ENCODE measurements at places on chromosomes 7 and 10.

- no peak for DNase-seq
Observed at GRCh38 chr10:101467286-101467770, 113.4 kb downstream of the BTRC start.

DNA sequence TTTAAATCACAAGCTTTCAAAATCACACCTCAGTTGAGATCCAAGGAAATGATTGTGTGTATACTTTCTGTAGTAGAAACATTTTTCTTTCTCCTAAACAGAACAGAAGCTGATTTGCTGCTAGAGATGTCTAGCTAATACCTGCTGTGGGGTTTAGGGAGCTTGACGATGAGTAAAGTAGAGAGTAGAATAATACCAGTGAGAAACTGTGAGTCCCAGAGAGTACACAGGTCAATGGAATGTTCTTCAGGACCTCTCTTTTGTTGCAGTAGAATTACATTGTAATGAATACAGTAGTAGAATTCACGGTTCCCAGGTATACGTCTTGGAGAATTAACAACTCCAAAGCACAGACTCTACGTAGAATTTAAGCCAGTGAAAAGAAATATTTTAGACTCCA, 18.0 kb downstream of the TRUB1 start:
- no peak for DNase-seq

DNA sequence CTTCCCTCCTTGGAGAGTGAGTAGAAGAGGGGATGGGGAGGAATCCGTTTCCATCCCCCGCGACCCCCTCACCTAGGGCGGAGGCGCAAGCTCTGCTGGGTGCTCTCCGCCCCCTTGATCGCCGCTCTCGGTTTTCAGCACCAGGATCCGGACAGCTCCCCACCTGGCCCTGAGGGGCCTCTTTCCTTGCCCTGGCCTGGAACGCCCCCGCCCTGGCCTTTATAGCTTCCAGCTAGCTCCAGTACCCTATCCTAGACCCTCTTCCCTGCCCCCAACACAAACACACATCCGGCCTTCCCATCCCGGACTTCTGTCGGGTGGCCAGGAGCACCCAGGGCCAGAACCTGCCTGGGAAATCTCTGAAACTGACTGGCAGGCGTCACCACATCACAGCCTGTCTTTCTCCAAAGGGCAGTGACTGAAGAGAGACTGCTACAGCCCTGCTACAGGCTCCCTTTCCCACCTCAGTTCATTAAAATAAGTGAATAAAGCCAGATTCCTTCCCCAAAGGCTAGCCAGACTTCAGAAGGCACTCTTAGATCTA, 72.3 kb upstream of the LEP start:
- DNase-seq, result peak; percentile 46

DNA sequence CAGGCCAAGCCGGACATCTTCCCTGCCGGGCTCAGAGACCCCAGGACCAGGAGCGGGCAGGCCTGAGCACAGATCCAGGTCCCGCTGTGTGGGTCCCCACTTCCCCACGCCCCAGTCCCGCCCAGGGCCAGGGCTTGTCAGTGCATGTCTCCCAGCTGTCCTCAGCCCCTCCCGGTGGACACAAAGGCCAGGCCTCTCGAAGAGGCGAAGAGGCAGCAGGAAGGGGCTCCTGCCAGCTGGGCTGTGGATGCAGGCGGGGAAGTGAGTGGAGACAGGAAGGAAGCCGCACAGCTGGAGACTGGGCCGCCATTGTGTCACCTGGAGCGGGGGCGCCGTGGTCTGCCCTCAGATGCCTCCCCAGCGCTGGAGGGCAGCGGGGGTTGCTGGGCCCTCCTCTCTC, 4.8 kb downstream of the GRIFIN start:
- no peak for DNase-seq

DNA sequence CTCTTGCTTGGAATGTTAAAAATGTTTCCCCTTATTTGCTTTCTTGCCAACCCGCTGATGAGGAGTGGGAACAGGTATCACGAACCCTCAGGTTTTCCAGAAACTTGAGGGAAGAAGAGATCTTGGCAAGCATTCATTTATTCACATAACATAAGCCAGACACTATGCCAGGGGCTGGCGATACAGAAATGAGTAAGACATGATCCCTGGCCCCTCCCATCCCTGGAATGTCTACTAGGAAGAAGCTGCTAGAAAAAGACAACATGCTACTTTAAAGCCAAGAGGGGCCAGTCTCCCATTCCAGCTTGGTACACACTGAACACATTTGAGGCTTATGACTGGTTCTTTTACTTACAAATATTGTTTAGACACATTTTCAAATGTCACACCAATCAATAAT, 26.4 kb downstream of the SLC35B4 start:
- DNase-seq, result no peak

GRCh38 chr7:2824026-2824677, 20.0 kb downstream of the GNA12 start:
- no peak for DNase-seq

DNA sequence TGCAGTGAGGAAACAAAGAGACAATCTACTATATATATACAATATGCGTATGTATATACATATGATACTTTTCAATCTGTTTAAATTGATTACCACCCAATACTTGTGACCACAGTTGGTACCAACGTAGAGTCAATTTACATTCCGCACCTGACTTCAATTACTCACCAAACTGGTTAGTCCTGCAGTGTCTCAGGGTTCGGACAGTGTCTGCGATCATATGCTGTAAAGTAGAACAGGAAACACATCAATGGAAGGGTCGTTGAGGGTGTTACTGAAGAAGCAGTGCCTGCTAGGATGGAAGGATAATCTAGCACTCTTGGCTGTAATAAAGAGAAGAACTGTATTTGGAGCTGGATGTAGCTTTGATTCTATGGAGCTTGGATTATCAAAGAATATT, 179.7 kb upstream of the CDCA7L start:
- DNase-seq, result no peak

DNA sequence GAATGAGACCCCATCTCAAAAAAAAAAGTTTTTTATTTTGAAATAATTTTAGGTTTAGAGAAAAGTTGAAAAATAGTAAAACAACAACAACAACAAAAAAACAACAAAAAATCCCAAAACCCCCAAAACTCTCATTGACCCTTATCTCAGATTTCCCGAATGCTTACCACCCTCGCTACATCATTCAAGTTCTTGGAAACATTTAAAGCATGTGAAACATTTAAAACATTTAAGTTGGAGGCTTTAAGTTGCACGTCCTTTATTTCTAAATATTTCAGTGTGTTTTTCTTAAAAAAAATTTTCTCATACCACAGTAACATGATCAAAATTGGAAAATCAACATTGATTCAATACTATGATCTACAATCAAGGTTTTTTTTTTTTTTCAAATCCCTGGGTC, 382 bp upstream of the ARMS2 start:
- DNase-seq, result no peak

GRCh38 chr7:70577078-70577477, 554.9 kb upstream of the GALNT17 start:
- DNase-seq, result no peak

DNA sequence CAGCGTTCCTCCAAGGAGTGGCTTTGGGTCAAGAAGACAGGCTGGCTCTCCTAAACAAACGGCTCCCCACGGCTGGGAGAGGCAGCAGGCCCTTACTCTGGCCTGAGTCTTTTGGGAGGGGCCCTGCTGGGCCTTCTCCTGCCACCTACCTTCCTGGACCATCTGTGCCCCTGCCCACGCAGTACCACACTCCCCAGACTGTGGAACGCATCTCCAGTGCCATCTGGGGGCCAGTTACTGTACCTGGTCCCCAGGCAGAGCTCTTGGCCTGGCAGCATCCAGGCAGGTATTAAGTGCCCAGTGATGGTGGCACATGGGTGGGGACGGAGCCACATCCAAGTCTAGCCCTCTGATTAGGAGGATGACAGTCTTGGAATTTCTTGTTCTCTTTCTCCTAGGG, 14.4 kb downstream of the ALKBH4 start:
- DNase-seq, result no peak

DNA sequence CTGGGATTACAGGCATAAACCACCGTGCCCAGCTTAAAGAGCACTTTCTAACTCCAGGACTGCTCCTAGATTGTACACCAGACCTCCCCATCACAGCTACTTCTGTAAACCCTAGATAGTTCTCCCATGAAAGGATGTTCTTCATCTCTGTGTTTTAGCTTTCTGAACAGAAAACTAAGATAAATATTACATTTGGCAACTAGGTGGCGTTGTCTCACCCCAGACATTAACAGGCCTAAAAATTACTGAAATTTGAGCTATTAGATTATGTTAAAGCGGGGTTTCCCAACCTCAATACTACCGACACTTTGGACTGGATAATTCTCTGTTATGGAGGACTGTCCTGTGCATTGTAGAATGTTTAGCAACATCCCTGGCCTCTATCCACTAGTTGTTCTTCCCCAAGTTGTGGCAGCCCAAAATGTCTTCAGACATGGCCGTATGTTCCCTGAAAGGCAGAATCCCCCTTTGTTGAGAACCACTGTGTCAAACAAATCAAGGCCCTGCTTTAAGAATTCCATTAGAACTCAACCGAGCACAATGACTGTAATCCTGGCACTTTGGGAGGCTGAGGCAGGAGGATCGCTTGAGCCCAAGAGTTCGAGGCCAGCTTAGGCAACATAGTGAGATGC, 19.1 kb downstream of the ATOH7 start:
- no peak for DNase-seq

- no peak for DNase-seq
Observed at GRCh38 chr10:127830414-127830813, 62.3 kb downstream of the CLRN3 start.

DNA sequence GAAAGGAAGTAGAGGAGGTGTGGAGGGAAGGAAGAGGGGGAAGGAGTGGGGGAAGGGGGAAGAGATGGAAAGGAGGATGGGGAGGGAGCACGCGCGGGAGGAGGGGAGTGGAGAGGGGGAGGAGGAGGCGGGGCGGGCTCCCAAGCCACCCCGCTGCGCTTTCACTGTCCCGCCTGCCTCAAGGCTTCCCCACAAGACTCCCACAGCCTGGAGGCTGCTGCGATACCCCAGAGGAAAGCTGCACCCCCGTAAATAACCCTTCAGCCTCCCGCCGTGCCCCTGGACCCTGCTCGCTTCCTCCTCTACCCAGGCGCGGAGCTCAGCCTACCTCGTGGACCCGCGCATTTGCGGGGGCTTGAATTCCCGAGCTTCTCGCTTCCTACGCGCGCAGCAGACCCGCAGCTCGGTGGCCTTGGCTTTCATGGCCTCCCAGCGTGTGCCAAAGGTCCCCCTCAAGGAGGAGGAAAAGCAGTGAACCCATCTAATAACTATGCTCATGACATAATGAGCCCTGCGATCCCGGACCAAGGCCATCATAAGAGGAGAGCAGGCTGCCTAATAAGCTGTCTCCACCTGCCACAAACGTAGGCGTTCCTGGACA, at the start of gene C10orf67:
TSS of gene C10orf67 (minus strand) at position 557 of the 601 bp plus-strand sequence. CDS start at position 534, 23 bp downstream.
- DNase-seq, result peak; percentile 48

GRCh38 chr7:155391414-155391813, 66.5 kb upstream of the EN2 start:
- no peak for DNase-seq

DNA sequence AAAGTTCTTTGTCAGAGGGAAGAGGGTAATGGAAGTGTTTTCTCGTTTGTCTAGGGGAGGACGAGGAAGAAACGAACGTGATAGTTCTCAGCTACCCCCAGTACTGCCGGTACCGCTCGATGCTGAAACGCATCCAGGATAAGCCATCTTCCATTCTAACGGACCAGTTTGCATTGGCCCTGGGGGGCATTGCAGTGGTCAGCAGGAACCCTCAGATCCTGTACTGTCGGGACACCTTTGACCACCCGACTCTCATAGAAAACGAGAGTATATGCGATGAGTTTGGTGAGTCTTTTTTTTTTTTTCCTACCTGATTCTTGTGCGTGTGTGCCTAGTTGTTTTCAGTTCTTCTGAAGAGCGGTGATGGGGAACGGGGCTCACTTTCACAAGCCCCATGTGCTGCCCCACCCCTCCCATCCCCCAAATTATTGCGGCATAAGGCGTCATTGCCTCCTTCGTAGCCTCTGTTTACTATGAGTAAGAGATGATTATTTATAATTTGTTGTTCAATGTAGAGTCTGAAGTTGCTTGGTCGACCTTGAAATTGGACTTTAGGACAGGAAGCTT, 98.6 kb downstream of the ARID5B start:
- DNase-seq, result no peak

DNA sequence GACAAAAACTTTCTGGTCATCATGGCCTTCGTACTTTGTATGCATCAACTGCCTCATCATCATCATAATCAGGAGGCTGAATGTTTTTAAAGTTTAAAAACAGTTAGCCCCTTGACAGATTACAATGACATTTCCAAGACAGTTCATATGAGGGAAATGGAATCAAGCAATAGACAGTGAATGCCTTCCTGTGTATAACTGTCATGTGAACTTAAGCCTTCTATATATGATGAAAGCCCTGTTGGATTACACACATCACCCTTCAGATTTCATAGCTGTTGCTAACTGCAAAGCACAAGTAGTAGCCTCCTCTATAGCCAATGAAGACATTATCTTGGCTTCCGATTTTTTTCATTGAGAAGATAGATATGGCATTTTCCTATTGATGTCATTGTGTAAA, 154.0 kb downstream of the PLXDC2 start:
- no peak for DNase-seq

GRCh38 chr10:52115823-52116222, 198.3 kb upstream of the DKK1 start:
- DNase-seq, result no peak

- DNase-seq, result no peak
Observed at GRCh38 chr10:55287346-55287745, 486.3 kb upstream of the PCDH15 start.

- DNase-seq, result no peak
Observed at GRCh38 chr7:1675673-1676549, 5.8 kb downstream of the ELFN1 start.

DNA sequence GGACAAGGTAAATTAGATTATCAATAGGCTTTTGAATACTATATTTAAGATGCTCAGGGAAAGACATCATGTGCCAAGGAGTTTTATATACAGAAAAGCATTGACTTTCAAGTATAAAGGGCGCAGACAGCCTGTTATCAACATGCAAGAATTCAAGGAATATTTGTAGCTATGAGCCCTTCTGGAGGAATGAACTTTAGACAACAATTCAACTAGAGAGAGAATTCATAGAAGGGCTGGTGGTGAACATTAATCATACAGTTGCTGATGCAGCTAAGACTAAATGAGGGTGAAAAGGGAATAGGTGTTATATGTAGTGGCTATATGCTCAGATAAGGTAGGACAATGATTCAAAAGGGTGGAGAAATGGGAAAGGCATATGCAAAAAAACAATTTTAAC, 41.2 kb downstream of the AOAH start:
- no peak for DNase-seq

GRCh38 chr10:88582806-88583583, at the start of gene RNLS:
TSS of gene RNLS (minus strand) at chr10:88583318.
- peak; percentile 66 for DNase-seq

DNA sequence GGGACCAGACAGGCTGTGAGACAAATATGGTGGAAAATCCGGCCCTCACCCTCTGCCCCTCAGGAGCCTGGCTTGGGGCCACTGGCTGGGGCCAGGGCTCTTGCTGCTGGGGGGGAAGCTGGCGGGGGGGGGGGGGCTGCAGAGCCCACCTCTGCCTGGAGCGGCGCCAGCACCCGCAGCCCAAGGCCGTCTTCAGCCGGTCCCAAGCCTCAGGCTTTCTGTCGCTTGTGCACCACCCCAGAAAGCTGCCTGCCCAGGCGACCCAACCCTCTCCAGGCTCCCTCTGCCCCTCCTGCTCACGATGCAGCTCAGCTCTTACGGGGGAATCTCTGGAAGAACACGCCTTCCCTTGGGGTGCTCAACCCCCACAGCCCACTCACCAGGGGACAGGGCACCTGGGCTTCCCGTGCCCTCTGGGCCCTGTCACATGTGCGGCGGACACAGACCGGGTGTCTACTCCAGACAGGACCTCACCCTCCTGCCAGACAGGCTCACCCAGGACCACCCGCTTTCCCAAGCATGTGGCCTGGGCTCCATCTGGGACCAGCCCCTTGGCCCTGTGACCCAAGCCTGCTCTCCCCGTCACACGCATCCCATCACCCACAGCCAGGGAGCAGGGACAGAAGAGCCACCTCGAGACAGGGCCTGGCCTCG, 43.9 kb downstream of the DPYSL4 start:
- DNase-seq, result no peak
